NCI-H1417 treated with DMSO at 0.1 percent for 48 hours (cell line): ENCODE measurements at places on chromosomes 5 and 9.

GRCh38 chr5:74040065-74040551, 414.1 kb downstream of the ARHGEF28 start:
- no peak for DNase-seq

DNA sequence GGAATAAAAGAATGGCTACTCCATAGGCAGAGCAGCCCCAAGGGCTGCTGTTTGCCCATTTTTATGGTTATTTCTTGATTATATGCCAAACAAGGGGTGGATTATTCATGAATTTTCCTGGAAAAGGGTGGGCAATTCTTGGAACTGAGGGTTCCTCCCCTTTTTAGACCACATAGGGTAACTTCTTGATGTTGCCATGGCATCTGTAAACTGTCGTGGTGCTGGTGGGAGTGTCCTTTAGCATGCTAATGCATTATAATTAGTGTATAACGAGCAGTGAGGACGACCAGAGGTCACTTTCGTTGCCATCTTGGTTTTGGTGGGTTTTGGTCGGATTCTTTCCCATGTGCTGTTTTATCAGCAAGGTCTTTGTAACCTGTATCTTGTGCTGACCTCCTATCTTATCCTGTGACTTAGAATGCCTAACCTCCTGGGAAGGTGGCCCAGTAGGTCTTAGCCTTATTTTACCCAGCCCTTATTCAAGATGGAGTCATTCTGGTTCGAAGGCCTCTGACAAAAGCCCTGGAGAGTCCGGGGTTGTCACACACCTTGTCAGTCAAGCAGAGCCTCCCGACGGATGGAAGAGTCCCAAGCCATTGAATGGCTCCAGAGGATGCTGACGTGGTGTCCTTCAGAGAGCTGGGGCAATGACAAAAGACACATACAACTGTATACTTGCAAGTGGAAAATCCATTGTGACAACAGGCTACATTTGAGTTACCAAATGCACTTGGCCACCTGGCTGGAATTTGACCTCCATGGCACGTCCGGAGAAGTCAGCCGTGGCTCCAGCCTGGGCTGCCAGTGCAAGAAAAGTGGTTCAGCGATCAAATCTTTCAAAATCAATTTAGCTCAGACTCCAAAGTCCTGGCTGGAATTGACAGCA, 67.1 kb upstream of the CLINT1 start:
- no peak for DNase-seq

DNA sequence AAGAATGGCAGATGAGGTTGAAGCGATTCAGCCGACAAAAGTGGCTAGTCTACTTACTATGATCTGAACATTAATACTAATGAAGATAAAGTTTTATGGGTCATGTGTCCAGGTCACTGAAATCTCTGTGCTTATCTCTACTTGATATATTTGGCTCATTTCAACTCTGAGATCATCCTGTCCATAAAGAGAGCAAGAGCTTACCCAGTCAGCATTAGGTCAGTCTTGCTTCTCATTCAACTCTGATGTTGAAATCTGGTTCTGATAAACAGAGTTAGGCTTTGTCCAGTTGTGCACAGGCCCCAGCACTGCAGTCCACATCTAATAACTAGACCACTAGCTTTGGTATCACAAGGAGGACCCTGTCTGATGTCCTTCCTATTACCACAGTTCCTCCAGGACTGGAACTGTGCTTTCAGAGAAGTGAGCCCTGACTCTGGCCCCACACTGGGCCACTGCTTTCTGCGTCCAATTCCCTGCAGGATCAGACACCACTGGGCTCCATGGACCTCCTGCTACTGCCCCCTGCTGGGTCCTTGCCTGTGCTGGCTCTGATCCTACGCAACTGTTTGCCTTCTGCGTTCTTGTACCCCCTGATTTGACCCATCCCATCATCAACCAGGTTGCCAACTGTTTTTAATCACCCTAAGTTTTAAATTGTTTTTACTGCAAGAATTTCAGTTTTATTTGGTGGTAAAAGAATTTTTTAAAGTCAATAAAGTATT, 23.7 kb upstream of the FAM120A start:
- no peak for DNase-seq

DNA sequence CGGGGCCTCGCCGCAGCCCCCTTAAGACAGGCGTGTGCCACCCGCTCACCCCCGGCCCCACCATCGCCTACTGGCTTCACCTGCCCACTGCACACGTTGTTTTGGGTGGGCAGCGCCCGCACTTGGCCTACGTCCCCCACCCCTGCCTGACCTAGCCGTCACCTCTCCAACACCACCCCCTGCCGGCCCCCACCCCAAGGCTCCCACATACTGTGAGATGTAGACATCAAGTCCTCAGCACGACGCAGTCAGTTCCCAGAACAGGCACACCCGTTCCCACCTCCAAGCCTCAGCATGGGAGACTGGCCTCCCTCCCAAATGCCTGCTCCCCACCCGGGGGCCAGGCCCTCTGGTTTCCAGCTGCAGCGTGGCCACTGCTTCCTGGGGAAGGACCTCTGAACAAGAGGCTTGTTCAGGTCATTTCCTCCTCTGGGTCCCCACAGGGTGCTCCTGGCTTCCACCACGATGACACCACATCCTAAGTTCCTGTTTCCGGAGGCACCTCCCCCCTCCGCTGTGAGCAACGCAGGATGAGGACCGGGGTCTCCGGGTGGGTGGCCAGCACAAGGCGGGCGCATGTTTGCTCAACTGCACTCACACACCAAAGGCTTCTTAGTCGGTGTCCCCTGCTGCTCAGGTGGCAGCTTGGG, 11.3 kb downstream of the DBN1 start:
- no peak for DNase-seq

DNA sequence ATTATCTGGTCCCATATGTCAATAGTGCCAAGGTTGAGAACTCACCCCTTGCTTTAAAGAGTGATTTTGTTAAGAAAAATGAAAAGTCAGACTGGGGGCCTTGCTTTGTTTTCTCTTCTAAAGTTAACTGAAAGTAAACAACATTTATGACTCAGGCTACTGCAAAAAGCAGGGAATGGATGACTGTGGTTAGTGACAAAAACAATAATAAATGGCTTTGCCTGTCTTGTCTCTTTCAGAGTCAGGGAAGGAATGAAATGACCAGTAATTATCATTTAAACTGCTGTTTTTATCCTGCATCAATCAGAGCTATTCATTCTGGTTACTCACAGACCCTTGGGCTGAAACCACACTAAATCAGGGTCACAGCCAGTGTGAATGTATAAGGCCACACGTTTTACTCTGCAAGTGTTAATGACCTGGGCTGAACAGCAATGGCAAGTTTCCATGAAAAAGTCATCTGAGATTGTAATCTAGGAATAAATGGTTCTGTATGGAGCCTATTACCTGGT, 112.2 kb downstream of the ZNF608 start:
- DNase-seq = no peak

GRCh38 chr5:56862909-56863308, 46.5 kb upstream of the SETD9 start:
- no peak for DNase-seq

DNA sequence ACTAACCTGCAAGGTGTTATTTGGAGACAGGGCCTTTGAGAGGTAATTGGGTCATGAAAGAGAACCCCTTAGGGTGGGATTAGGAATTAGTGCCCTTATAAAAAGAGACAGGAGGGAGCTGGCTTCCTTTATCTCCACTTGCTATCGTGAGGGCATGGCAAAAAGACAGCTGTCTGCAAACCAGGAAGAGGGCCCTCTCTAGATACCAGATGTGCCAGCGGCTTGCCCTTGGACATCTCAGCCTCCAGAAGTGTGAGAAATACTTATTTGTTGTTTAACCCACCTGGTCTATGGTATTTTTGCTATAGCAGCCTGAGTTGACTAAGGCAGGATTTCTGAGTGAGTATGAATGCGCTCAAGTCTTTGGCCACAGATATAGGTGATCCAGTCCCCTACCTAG, 978 bp upstream of the RGS14 start:
- DNase-seq = no peak

DNA sequence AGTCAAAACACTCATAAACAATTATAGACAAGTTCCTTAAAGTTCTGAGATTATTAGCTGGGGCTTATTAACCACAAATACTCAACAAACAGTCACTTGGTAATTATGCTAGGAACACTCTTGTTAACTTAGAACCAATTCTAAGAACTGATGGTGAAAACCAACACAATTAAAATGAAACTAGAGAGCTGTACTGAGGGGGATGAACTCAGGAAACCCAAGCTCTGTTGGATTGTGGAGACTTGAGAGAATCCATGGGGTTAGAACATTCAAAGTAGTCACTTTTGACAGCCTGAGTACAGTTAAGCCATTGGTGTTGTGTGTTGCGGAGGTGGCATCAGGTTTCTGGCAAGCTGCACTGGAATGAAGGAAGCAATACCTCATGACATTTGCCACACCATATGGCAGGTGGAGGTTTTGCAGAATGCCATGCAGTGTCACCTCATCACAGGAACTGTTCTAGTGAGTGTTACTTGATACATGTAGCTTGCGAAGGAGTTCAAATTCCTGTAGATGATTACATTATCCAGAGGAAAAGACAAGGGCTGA, 480.9 kb upstream of the CD180 start:
- DNase-seq = no peak

GRCh38 chr5:78930721-78931120, 54.4 kb downstream of the ARSB start:
- no peak for DNase-seq

GRCh38 chr9:18907927-18908625, 124.9 kb downstream of the SAXO1 start:
- no peak for DNase-seq

DNA sequence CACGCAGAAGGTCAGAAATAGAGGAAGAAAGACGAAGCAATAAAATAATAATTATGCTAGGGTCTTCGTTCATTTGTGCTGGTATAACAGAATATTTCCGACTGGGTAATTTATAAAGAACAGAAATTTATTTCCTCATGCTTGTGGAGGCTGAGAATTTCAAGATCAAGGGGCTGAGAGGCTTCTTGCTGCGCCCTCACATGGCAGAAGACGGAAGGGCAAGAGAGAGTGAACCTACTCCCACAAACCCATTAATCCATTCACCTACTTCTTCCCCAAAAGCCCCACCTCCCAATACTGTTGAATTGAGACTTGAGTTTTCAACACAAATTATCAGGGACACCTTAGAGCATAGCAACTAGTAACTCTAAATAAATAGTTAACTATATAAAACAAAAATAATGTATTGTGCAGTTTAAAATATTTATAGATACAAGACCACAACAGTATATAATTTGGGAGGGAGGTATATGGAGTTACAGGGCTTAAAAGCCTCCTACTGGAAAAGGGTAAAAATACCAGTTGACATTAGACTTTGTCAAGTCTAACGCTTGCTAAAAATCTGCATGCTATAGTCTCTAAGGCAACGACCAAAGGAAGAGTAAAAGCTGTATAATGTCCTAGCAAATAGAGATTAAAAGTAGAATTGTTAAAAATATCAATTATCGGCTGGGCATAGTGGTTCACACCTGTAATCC, 40.3 kb upstream of the NAA35 start:
- DNase-seq = no peak

DNA sequence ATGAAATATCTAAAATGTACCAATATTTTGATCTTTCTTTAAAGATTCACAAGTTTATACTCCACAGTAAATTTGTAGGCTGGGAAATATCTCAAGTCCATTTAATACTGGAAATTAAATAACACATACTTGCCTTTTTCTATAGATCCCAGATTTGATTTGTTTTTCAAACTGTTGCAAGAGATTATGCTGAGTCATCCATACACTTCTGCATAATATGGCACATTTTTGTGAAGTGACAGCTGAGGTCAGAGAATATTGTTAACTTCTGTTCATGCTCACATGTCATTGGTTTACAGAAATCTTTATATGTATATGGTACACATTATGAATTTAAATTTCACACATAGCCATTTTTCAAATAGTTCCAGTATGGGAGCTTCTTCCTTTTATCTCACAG, 1066.3 kb upstream of the NUDT12 start:
- DNase-seq = no peak

GRCh38 chr9:3237121-3237520, 288.7 kb downstream of the RFX3 start:
- no peak for DNase-seq

GRCh38 chr5:158126442-158127405, 267.8 kb upstream of the CLINT1 start:
- DNase-seq = no peak

GRCh38 chr5:565782-566440, 41.7 kb upstream of the SLC9A3 start:
- no peak for DNase-seq

- DNase-seq = no peak
Measured at GRCh38 chr5:62506659-62507460, 71.8 kb upstream of the LRRC70 start.

DNA sequence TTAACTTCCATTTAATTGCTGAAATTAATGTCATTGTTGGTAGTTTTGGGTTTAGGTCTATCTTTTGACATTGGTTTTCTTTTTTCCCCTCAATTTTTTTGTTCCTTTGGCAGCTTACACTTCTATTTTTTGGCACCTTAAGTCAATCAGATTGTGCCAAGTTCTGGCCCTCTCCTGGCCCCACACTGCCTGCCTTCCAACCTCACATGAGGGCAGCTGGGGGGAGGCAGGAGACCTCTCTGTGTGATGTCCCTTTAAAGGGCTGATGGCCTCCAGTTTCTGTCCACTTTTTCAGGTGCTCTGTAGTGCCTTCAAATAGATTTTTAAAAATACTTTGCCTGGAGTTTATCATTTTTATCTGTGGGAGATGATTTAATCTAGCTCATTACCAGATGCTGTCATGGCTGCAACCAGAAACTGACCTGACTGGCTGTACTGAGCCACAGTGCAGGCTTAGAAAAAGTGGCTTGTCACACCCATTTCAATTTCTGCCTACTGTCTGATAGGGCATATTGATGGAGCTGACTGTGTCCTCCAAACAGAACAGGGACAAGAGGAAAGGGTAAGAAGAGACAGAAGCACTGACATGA, 196.6 kb downstream of the FANCC start:
- no peak for DNase-seq

- DNase-seq = no peak
Measured at GRCh38 chr5:62652225-62652624, 73.6 kb downstream of the LRRC70 start.

DNA sequence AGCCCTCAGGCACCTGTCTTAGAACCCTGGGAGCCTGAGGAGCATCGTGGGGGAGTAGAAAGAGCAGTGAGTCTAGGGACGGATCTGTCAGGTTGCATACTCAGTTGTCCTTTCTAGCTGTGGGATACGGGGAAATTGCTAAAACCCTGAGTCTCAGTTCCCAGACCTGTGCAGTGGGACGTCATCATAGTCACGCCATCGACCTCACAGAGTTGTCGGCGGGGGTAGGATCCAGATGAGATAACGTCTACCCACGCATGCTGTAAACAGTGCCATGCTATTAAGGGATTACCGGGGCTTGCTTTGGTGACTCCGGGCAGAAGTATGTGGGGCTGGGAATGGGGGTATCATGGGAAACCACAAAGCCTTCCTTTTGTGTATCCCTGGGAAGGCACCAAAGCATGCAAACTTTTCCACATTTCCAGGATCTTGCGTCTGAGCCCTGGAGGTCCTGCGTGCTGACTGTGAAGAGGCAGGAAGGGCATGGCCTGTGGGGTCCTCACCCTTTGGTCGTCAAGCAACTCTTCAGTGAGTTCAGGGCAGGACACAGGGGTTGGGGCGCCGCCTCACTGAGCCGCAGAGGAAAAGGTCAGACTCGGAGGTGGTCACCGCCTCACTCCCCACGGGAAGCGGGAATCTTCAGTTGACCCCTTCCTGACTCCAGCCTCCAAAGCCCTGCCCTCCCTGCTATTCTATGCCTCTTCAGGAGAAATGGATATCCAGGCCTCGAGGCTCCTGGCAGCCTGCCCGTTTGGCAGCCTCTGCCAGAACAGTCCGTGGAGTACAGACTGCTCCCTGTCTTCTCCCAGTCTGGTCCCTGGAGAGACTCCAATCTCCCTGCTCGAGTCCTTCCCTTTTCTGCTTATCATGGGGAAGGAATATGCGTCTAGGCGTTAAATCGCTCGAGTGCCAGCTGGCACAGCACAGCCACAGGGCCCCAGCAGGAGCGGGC, 186.8 kb upstream of the KLF9 start:
- DNase-seq = no peak

- DNase-seq = no peak
Measured at GRCh38 chr5:128706269-128706668, 168.2 kb upstream of the FBN2 start.
